ENCODE measurements at places on chromosomes 3 and 15.

- no peak for DNase-seq
Measured at GRCh38 chr3:119087799-119088198, 53.2 kb upstream of the IGSF11 start.

DNA sequence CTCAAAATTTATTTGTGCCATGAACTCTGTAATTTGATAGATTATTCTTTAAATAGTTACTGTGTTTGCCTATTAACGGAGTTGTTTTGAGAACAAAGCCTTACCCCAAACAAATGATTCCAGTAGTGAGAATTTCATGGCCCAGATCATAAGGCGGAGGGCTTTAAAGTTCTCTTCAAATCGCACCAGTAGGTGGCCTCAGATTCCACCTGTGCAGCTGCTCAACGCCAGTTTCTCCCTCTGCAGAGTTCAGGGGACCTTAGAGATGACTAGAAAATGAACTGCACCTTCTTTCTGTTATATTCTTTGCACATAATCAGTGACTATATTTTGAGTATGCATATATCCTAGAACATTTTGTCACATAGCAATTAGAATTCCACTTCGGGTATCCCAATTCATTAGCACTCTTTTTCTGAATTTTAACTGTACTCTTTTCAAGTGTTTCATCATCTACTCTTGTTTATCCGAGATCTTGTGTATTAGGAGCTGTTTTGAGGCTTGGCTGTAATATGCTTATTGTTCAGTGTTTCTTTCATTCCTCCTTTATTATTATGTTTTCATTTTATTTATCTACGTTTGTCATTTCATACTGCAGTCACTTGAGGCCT, 232.6 kb upstream of the CHRM5 start:
- no peak for DNase-seq

DNA sequence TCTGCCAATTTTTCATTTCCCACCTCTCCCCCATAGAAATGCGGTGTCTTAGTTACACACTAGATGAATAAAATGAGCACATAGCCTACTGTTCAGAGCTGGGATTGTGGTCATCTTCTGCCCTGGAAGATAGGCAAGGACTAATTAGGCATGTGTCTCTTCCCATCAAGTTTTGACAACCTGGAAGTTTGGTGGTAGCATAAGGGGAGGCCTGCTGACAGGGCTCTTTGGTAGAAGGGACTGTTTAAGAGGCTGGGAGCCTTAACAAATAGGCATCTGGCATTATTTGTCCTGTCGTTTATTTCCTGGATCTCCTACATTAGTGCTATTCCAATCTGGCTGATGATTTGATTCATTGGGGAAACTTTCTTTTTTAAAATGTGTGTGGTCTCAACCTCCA, 512.3 kb downstream of the ZNF385D start:
- no peak for DNase-seq

DNA sequence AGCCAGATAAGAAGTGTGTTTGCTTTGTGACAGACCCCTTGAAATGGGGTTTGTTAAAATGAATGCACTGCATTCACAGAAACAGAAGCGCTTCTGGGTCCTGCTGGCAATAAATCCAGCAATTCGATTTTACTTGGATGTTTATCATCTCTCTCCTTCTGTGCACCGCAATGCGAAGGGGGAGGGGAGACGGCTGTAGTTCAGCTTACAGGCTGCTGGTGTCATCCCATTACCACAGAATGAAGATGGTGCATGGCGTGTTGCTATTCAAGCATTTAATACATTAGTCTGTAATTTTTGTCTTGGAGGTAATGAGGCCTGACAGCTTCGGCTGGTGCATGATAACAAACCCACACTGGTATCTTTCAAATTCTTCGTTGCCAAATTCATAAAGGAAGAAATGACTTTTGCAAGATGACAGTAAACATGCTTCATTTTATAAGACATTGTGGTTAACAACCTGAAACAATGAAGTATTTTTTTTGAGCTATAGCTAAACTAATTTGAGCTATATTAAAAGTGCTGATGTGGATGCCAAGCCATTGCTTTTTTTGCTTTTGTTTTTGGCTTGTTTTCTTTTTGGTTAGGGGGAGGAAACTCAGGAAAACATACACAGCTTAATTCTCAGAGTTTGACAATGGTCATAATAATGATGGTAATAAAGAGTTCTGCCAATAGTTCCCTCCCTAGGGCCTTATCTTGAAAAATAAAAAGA, 418.3 kb downstream of the OTOL1 start:
- peak; percentile 79 for DNase-seq

GRCh38 chr3:181943285-181943684, 231.6 kb downstream of the SOX2 start:
- DNase-seq, result no peak

- no peak for DNase-seq
Measured at GRCh38 chr15:66698318-66698961, 3.6 kb upstream of the SMAD6 start.
